ENCODE measurements at places on chromosomes 16 and 17. TPM values are rescaled to one million over a fixed set of nuclear protein-coding genes. Genes with fewer than 3 reads are reported as not detected.

GRCh38 chr17:79500745-79501618, 109.9 kb downstream of the RBFOX3 start:
- H3K27me3 ChIP-seq: peaks cover 5% of the 10 kb centered on the region
- no peaks in the 10 kb centered on the region for H3K4me1 ChIP-seq
- no peaks in the 10 kb centered on the region for H3K36me3 ChIP-seq

DNA sequence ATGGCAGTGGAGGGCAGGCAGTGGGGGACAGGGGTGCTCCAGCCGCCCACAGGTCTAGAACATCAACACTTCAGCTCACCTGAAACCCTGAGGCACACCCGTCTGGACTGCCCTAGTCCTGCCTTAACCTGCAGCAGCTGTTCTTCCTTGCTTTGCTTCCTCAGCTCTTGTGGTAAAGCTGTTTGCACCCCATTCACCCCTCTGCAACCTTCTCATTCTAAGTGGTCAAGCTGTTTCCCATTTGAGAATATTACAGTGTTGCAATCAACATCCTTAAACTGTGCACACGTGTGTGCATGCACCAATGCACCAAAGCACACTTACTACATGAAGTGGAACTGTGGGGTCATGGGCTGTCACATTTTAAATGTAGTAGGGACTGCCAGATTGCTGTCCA, 32.4 kb downstream of the SCNN1B start:
- H3K27ac ChIP-seq: no peak overlapping the region
- no peaks in the 10 kb centered on the region for H3K36me3 ChIP-seq
- no peak for DNase-seq

The FOXC2 gene
- 0.09 TPM for total RNA-seq

- H3K4me3 ChIP-seq: no peak overlapping the region
- no peak overlapping the region for H3K27ac ChIP-seq
- no peaks in the 10 kb centered on the region for H3K36me3 ChIP-seq
- H3K4me1 ChIP-seq: peaks cover 2% of the 10 kb centered on the region
Observed at GRCh38 chr17:66448026-66448639, 145.7 kb downstream of the PRKCA start.

DNA sequence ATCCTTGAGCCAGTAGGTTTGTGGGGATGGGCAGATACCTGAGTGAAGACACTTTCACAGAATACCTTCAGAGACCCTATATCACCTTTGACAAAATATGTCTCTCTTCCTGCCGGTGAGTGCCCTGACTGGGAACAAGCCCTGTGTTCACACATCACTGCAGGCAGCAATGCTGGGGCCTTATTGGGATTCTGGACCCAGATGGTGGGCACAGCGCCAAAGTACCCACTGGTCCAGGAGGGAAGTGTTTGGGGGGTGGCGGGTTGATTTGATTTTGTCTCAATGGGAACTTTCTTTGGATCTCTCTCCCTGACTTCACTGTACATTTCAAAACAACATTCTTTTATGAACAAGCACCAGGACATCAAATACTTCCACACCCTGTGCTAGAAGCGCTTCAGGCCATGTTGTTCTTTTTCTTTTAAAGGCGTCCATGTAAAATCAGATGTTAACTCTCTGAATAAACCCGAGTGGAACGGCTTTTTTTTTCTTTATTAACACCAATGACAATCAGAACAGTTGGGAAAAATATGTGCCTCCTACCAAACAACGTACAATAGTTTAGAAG, 62.4 kb upstream of the AKTIP start:
- no peaks in the 10 kb centered on the region for H3K4me1 ChIP-seq
- no peaks in the 10 kb centered on the region for H3K27me3 ChIP-seq
- no peak for DNase-seq
- H3K4me3 ChIP-seq: no peak overlapping the region
- no peaks in the 10 kb centered on the region for H3K36me3 ChIP-seq

GRCh38 chr16:71311553-71312158, 22.5 kb upstream of the CMTR2 start:
- H3K4me1 ChIP-seq: no peaks in the 10 kb centered on the region
- no peaks in the 10 kb centered on the region for H3K36me3 ChIP-seq

- H3K36me3 ChIP-seq: peaks cover 25% of the 10 kb centered on the region
- H3K4me3 ChIP-seq: no peak overlapping the region
- no peaks in the 10 kb centered on the region for H3K27me3 ChIP-seq
- DNase-seq: no peak
Observed at GRCh38 chr17:63644846-63645245, 22.6 kb downstream of the MAP3K3 start.

DNA sequence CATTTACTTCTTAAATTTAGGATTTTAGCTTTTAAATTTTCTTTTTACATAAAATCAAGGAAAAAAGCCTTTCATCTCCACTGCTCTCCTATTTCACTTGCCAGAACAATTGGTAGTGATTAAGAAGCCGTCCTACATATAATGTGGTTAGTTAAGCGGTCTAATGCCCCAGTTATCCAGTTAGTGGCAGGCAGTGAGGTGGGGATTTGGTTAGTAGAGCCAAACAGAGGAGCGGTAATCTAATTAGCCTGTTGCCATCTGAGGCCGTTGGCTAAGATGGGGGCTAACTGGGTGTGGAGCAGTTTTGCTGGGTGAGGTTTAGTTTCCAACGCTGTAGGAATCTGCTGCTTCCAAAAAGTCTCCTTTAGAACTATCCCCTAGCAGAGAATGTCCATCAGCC, 22.4 kb downstream of the SNX11 start:
- DNase-seq: no peak
- H3K4me3 ChIP-seq: no peak overlapping the region
- no peaks in the 10 kb centered on the region for H3K27me3 ChIP-seq
- H3K36me3 ChIP-seq: peaks cover 10% of the 10 kb centered on the region
- H3K4me1 ChIP-seq: no peaks in the 10 kb centered on the region
